ENCODE measurements at places on chromosomes 5 and 9.

GRCh38 chr5:41246376-41246775 lies 33.0 kb upstream of the C6 start:
- DNase-seq: no peak

GRCh38 chr5:88290801-88291200 lies 22.2 kb upstream of the TMEM161B start:
- no peak for DNase-seq

- DNase-seq: no peak
Measured at GRCh38 chr9:91558879-91559278, 135.2 kb upstream of the NFIL3 start.

- DNase-seq: no peak
Measured at GRCh38 chr9:130140706-130141105, 31.5 kb upstream of the NCS1 start.

- no peak for DNase-seq
Measured at GRCh38 chr5:121691478-121691877, 160.2 kb upstream of the FTMT start.

DNA sequence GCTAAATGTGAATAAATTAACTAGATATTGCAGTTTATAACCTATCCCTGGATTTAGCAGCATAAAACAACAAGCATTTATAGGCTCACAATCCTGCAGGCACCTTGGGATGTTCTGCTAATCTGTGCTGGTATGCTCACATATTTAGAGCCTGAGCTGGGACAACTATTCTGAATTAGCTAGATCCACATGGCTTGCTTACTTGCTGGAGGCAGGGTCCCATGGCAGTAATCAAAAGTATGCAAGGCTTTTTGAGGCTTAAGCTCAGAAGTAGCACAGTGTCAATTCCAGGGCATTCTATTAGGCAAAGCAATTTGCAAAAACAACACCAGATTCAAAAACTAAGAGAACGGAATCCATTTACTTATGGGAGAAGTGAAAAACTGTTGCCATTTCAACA lies 745.0 kb upstream of the ACO1 start:
- no peak for DNase-seq

- DNase-seq: no peak
Measured at GRCh38 chr5:117262572-117263131, 688.0 kb upstream of the SEMA6A start.

- peak; percentile 57 for DNase-seq
Measured at GRCh38 chr5:177362610-177363507, 5.1 kb downstream of the RGS14 start.

DNA sequence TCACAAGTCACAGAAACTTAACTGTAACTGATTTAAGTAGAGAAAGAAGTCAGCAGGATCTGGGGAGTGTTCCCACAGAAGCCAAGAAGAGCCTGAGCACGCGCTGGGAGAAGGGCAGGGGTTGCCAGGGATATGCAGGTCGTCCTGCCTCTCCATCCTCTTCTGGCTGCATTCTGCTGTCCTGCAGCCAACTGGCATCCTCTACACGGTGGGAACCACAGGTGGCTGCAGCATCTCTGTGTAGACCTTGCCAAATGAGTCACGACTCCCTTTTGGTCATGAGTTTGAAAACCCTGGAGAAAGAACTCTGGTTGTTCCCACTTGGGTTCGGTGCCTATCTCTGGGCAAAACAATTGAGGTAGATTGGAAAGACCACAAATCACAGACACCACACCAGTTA lies 38.4 kb upstream of the PCA3 start:
- no peak for DNase-seq

DNA sequence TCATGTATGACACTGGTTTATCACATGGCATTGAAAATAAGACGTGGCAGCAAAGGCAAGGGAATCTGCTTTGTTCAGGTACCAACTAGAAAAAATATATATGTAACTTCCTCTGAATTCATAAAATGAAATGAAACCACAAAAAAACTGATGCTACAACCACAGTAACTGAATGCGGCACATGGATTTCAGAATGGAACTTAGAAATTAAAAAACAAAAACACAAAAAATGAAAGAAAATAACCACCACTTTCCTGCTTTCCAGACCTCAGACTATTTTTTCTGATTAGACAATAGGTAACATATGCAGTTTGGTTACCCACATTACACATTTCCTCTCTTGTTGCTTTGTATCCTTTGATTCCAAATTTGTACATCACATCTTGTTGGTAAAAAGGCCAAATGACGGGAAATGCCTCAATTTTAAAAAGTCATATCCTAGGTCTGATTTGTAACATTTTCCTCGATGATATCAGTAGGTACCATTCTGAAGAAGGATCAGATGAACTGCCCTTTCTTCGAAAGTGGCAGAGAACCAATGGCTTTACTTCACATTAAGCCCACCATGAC lies 18.1 kb upstream of the PDCL start:
- DNase-seq: no peak
